ENCODE measurements at places on chromosomes 5 and 9. TPM values are rescaled to one million over a fixed set of nuclear protein-coding genes. Genes with fewer than 3 reads are reported as not detected.

IL4 gene
- total RNA-seq, result not detected

SLC34A3 gene
- total RNA-seq, result not detected

GLDC gene
- total RNA-seq, result 0.71 TPM

PCDHB1 gene
- not detected for total RNA-seq

PALM2AKAP2 gene
- not detected for total RNA-seq

LIFR gene
- not detected for total RNA-seq

SURF6 gene
- 25.9 TPM for total RNA-seq

IPO11 gene
- total RNA-seq, result 37.2 TPM

PTGDS gene
- not detected for total RNA-seq

ZNF366 gene
- not detected for total RNA-seq

PHYHD1 gene
- total RNA-seq, result 1.5 TPM

ITGA1 gene
- total RNA-seq, result 0.05 TPM

ARL14EPL gene
- total RNA-seq, result not detected

PAPPA gene
- not detected for total RNA-seq

CYSRT1 gene
- total RNA-seq, result 0.32 TPM

GABRP gene
- total RNA-seq, result not detected

ANKRD31 gene
- total RNA-seq, result 0.10 TPM

MOB3B gene
- 7.3 TPM for total RNA-seq

PROB1 gene
- 3.0 TPM for total RNA-seq

TLR4 gene
- 3.7 TPM for total RNA-seq

LCN10 gene
- 70.7 TPM for total RNA-seq

DIRAS2 gene
- total RNA-seq, result not detected

CD14 gene
- total RNA-seq, result 1.8 TPM

HAVCR1 gene
- 0.22 TPM for total RNA-seq

PPP6C gene
- 36.1 TPM for total RNA-seq

OR1J2 gene
- total RNA-seq, result not detected

TAF1L gene
- total RNA-seq, result not detected

FOXI1 gene
- not detected for total RNA-seq

SAP30L gene
- 41.5 TPM for total RNA-seq

FSD1L gene
- total RNA-seq, result 9.8 TPM

AFAP1L1 gene
- total RNA-seq, result not detected

FBP2 gene
- not detected for total RNA-seq

ANKRD18A gene
- not detected for total RNA-seq

IFNA2 gene
- total RNA-seq, result not detected

CRB2 gene
- 2.4 TPM for total RNA-seq
